ENCODE measurements at places on chromosomes 2 and 18. TPM values are rescaled to one million over a fixed set of nuclear protein-coding genes. Genes with fewer than 3 reads are reported as not detected.

DNA sequence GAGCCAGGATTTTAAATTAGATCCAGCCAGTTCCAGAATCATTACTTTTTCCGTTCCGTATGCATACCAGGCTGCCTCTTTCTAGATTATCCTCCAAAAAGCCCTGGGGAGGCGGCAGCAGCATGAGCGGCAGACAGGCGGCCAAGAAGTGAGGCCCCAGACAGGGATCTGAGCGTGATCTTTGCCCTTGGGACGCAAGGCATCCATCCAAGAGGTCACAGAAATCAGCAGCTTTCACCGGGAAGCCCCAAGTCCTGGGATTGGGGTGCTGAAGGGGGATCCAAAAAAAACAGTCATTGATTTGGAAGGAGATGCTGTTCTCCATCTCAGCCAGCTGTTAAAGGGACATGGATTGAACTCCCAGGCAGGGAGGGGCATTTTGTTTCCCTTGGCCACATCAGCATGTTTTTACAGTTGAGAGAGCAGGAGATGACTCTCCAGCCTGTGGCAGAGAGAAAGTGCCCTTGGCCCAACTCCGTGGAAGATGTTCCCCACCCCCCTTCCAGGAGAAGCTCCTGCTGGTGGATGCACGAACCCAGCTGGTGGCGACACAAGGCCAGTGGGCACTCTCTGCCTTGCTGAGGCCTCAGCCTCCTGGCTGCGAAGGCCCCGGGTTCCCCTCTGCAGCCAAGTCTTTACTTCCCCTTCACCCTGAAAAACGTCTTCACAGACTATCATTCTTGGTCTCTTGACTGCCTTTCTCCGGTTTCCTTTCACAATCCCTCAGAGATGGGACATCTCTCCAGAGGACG lies 265.6 kb downstream of the ANAPC1 start:
- peak; percentile 76 for DNase-seq

ECEL1 gene
- total RNA-seq, result 3.9 TPM

DNA sequence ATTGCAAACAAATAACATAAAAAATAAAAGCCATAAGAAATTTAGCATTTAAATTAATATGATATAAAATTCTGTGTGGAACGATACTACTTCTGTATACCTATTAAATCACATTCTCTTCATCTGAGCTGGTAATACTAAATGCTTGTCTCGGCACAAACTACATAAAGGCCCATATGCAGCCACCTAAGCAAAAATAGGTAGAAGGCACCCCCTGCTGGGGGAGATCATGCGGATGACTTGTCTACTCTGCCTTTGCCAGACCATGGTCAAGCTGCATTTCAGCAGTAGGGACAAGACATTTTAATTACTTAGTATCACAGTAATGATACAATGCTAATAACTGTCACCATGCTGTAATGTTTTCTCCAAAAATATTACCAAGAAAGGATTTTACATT lies 108.0 kb downstream of the CDH19 start:
- DNase-seq, result peak; percentile 86

GRCh38 chr2:118388771-118389170 lies 300.5 kb downstream of the INSIG2 start:
- DNase-seq, result no peak

LBH gene
- total RNA-seq, result 60.2 TPM

DNA sequence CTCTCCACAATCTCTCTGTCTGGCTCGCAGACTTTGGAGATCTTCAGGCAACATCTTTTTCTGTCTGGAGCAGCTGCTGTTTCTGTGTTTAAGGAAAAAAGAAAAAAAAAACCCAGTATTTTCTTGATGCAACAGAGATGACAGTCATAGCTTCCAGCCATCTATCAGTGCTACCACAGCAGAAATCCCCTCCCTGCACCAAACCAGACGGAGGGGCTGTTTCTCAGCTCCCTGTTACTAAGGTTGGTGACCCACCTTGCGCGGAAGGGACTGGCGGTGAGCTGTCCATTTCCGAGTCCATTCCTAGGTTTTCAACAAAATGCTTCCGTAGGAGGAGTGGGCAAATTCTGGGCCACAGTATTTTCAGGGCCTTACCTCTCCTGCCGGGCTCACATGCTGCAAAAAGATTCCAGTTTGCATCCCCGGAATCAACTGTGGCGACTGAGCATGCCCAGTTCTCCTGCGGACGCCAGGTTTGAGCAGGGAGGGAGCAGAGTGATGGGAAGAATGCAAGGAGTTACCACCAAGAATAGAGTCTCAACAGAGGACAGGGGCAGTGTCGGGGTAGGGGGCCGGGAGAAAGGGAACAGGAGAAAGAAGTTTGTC lies 1.2 kb downstream of the SLC4A10 start:
- DNase-seq, result peak; percentile 45

DNA sequence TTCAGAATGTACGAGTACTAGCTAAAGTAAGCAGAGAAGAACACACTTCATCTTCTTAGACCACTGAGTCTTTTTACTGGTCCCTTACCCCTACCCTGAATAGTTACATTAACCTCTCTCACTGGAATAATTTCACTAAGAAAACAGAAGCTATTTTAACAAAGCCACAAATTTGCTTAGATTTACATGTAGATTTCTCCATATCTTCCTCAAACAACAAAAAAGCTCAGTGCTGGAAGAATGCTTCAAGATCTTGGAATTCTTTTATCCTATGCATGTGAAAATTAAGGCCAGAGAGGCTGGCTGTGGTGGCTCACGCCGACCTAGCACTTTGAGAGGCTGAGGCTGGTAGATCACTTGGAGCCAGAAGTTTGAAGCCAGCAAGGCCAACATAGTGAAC lies 35.2 kb downstream of the MOGAT1 start:
- no peak for DNase-seq

DNA sequence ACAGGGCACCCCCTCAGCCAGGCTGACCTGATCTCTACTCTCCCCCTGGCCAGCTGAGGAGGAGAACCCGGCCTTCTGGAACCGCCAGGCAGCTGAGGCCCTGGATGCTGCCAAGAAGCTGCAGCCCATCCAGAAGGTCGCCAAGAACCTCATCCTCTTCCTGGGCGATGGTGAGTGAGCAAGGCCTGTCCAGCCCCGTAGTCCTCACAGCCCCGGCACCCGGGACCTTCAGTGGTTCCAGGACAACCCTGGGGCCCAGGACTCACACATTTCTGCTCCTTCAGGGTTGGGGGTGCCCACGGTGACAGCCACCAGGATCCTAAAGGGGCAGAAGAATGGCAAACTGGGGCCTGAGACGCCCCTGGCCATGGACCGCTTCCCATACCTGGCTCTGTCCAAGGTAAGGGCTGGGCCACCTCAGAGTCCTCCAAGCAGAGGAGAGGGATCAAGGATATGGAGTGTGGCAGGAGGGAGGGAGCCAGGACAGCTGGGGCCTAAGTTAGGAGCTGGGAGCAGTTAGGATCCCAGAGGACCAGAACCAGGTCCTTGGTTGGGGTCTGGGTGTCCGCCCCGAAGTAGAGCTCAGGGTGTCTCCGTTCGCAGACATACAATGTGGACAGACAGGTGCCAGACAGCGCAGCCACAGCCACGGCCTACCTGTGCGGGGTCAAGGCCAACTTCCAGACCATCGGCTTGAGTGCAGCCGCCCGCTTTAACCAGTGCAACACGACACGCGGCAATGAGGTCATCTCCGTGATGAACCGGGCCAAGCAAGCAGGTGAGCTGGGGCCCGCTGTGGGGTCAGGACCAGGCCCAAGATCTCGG lies 555 bp downstream of the ALPI start:
- DNase-seq, result no peak

GRCh38 chr2:140600116-140600515 lies 1530.7 kb downstream of the LRP1B start:
- DNase-seq, result no peak

GPBAR1 gene
- total RNA-seq, result 2.4 TPM
